ENCODE measurements at places on chromosomes 5 and 9. TPM values are rescaled to one million over a fixed set of nuclear protein-coding genes. Genes with fewer than 3 reads are reported as not detected.

DNA sequence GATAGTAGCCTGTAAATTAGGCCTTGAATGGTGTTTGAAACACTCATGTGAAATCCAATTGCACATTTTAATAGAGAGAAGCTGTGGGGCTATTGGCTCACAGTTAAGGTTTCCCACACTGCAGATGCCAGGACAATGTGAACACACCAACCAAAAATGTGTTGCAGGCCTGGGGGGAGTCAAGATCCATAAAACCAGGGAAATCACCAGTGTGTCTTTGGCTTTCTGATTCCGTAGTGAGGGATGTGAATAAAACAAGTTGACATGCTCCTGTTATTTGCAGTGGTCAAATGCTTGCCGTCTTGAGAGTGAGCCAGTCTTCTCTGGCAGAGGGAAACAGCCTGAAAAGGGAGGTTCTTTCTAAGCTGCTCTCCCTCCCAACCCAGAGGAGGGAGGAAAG, 79.0 kb downstream of the ZNF462 start:
- DNase-seq = no peak

Gene SPINK13
- total RNA-seq = not detected

Gene PCDHGC4
- total RNA-seq = not detected

Gene CDH6
- total RNA-seq = not detected

GRCh38 chr9:129781981-129782380, 21.0 kb upstream of the TOR1B start:
- no peak for DNase-seq

Gene ACOT12
- not detected for total RNA-seq

- DNase-seq = no peak
These were observed 104.7 kb downstream of the GPR21 start for GRCh38 chr9:123138163-123138562.

Gene PLCXD3
- total RNA-seq = not detected

Gene SLC34A3
- total RNA-seq = not detected

DNA sequence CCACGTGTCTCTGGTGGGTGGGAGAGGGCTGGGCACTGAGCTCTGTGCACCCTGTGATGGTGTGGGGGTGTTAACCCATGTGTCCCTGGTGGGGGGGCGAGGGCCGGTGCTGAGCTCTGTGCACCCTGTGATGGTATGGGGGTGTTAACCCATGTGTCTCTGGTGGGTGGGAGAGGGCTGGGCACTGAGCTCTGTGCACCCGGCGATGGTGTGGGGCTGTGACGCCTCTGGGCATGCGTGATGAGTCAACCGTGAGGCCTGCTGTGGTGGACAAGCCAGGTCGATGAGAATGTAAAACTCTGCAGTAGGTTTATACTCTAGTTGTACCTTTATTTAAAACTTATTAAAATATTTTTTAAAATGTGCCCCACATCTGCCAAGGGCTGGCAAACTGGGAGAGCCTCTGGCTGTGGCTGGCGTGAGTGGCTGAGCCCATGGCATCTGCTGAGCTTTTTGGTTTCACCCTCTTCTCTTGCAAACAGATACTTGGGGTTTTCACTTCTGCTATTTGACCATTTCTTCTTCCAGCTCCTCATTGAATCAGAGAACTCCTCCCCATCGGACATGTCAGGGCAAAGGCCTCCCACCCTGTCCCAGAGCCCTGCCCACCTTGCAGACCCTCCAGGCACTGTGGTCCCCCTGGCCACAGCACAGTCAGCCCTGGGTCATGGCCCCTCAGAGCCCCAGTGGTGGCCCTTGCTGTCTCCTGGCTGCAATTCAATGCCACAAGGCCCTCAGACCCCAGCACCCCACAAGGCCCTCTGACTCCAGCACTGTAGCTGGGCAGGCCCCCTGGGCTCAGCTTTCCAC, 18.5 kb upstream of the EXOC3 start:
- DNase-seq = no peak

- no peak for DNase-seq
These were observed 37.9 kb upstream of the OCLN start for GRCh38 chr5:69454460-69455249.

DNA sequence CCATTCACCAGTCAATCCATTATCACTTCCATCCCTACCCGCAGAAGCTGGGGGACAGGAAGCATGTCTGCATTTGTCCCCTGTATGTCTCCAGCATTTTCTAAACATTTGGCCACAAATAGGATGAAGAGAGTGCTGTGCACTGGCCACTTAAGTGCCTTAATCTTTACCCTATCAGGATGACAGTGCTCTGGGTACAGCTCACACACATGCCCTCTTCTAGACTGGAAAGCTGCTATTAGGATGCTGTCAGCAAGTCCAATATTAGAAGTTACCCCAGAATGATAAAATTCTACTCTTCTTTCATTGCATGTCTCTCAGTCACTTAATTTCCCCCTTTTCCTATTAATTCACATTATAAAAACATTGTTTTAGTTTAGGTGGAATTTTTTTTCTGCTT, 168.4 kb downstream of the RASEF start:
- DNase-seq = no peak

Gene PCDHA4
- total RNA-seq = not detected

DNA sequence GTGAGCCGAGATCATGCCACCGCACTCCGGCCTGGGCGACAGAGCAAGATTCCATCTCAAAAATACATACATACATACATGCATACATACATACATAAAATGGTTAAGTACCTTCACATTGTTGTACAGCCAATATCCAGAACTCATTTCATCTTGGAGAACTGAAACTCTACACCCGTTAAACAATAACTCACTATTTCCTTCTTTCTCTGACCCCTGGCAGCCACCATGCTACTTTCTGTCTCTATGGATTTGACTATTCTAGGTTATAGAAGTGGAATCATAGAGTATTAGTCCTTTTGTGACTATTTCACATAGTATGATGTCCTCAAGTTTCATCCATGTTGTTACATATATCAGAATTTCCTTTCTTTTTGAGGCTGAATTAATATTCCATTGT, 9.6 kb upstream of the KIF27 start:
- no peak for DNase-seq

Gene BARHL1
- total RNA-seq = not detected

GRCh38 chr5:156991714-156992113, 28.7 kb upstream of the TIMD4 start:
- DNase-seq = no peak

DNA sequence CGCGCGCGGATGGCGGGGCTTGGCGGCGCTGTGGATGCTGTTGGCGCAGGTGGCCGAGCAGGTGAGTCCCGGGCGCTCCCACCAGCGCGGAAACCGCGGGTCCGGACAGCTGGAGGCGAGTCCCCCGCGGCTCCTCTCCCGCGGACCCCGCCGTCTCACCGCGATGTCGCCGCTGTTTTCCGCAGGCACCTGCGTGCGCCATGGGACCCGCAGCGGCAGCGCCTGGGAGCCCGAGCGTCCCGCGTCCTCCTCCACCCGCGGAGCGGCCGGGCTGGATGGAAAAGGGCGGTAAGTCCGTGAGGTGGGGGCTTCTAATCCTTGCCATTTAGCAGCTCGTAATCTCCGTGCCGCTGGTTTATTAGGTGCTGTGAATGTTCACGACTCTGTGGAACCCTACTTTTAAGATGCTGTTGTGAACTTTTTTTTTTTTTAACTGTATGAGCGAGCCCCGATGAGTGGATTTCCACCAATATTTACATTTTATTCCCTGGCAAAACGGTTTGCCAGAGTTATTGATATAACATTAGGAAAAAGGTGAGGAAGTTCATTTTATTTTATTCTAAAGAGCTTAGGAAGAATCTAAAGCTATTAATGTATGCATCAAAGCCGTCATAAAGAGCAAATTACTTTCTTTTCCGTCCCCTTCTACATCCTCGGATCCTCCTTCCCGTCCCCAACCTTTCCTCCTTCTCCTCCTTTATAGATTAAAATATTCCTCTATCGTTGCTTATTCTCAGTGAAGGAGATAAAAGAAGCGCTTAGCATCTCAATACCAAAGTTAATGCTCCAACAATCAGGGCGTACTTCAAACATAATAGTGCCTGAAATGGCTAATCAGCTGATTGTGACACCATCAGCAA, 579 bp downstream of the ADAMTS16 start:
- no peak for DNase-seq

Gene GFI1B
- total RNA-seq = not detected

Gene ZNF169
- total RNA-seq = 5.7 TPM

- peak; percentile 49 for DNase-seq
These were observed 27.3 kb downstream of the CNTFR start for GRCh38 chr9:34562135-34562745.

- no peak for DNase-seq
These were observed 54.3 kb upstream of the RGS7BP start for GRCh38 chr5:64451551-64451950.

- no peak for DNase-seq
These were observed 84.0 kb downstream of the GTF3C4 start for GRCh38 chr9:132754236-132754635.

Gene GPSM1
- 11.3 TPM for total RNA-seq

GRCh38 chr5:116359592-116359991, 215.0 kb downstream of the SEMA6A start:
- DNase-seq = no peak

- DNase-seq = no peak
These were observed 44.3 kb downstream of the NRG2 start for GRCh38 chr5:139998837-139999236.

DNA sequence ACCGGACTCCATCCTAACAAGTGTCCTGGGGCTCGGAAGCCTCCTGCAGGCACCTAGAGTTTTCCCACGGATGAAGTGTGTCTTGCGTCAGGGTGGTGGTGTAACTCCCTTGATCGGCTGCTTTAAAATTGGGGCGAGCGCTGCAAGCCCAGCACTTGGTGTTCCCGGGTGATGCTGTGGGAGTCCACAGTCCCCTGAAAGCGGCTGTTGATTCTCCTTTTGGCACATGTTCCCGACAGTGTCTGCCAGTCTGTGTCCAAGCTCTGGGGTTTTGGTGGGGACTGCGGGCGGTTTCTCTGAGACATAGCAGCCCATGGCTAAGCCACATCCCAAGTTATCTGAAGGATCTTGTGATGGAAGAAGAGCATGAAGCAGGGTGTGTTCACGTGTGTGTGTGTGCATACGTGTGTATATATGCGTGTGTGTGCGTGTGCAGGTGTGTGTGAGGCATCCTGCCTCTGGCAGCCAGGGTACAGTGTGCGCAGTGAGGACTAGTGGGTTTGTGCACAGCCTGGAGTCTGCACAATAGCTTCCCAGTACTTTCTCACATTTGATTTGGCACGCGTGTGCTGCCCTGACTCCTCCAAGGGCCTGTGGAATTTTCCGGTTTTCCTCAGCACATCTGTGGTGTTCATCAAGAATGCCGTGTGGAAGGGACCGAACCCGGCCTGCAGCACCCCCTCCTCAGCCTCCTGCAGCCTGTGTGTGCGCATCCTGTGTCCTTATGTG, 16.9 kb downstream of the SLC25A48 start:
- DNase-seq = no peak

DNA sequence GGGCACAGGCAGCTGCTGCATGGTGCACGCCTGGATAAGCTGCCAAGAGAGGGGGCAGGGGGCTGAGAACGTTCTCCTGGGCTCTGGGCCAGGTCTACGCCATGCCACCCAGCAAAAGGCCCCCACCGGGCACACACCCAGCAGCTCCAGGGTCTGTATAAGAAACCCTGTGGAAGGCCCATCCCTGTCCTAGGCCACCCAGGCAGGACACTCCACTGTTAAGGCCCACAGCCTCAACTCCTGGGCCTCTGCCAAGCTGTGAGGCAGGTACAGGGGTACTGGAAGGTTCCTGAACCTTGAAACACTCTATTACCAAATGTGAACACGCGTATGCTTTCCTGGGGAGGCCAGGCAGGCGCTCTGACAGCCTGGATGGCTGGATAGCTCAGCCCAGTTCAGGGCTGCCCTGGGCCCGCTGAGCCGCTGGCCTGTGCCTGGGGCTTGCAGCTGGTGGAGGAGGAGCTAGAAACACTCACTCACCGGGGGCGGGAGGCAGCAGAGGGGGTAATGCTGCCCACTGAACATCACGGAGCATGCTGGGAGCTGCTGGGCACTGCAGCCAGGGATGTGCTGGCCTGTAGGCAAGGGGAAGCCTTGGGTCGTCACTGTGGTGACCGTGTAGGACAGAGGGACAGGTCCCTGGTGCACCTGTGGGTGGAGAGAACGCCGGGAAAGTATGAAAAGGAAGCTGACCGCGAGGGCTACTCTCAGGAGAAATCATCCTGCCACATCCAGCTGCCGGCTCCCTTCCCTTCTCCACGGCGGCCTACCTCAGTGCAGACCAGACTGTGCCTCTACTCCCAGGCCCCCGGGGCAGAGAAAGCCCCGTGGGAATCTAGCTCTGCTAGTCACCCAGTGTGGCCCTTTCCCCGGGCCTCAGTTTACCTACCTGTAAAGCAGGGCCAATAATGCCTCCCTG, 6.0 kb downstream of the RNF44 start:
- peak; percentile 55 for DNase-seq

Data from activated CD4-positive, alpha-beta memory T cell treated with anti-CD3 and anti-CD28 coated beads for 36 hours (primary cell).